ENCODE measurements at places on chromosomes 3 and 15.

- peak; percentile 70 for DNase-seq
Measured at GRCh38 chr3:104066658-104067057, 1300.1 kb upstream of the ALCAM start.

DNA sequence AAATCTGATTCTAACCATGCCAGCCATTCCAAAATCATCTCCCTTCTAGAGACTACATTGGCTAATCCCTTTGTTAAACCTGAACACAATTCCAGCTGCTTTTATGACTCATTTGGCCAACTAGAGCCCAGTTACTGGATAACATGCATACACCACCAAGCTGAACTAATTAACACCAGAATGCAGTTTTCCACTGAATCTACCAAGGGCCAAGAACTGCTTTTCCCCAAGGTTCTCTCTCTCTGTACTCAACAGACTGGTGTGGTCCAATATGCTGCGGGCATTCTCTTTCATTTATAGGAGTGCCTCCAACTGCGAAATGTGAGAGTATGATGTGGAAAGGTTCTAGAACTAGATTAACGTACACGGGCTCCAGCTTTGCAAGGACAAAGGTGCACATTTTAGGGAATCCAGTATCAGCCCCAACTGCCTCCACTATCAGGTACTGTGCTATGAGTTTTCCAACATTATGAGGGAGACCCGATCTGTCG is 1.5 kb downstream of the CHSY1 start:
- DNase-seq, result peak; percentile 87

- DNase-seq, result peak; percentile 60
Measured at GRCh38 chr3:171982828-171983227, 56.5 kb upstream of the FNDC3B start.

DNA sequence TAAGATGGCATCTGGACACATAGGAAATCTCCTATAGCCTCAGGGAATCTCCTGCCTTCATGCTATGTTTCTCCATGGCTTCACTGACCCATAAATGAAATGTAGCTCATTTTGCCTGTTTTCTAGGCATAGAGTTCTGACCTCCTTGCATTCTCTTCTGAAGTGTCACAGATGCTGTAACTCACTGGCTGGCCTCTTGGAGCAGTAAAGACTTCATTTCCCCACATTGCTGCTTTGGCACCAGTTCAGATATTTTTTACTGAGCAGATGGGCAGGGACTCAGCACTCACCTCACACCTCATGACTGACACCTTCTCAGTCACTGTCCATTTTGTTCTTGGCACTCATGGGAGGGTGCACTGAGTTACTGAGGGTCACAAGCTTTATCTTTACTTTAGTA is 286.7 kb upstream of the TGFBR2 start:
- peak; percentile 65 for DNase-seq

GRCh38 chr3:128276577-128277183 is 123.4 kb downstream of the EEFSEC start:
- no peak for DNase-seq

DNA sequence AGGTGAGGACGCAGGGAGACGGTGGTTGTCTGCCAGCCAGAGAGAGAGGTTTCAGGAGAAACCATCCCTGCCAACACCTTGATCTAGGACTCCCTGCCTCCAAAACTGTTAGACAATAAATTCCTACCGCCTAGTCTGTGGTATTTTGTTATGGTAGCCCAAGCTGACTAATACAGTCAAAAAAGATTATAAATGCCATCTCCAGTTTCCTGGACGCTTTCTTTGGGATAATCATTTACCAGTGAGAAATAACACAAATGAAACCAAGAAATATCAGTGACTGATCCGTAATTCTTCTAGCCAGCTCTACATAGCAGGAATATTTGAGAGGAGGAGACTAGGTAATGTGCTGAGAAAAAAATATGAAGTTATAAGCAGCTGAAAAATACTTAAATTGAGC is 707.8 kb upstream of the LMCD1 start:
- DNase-seq, result no peak

DNA sequence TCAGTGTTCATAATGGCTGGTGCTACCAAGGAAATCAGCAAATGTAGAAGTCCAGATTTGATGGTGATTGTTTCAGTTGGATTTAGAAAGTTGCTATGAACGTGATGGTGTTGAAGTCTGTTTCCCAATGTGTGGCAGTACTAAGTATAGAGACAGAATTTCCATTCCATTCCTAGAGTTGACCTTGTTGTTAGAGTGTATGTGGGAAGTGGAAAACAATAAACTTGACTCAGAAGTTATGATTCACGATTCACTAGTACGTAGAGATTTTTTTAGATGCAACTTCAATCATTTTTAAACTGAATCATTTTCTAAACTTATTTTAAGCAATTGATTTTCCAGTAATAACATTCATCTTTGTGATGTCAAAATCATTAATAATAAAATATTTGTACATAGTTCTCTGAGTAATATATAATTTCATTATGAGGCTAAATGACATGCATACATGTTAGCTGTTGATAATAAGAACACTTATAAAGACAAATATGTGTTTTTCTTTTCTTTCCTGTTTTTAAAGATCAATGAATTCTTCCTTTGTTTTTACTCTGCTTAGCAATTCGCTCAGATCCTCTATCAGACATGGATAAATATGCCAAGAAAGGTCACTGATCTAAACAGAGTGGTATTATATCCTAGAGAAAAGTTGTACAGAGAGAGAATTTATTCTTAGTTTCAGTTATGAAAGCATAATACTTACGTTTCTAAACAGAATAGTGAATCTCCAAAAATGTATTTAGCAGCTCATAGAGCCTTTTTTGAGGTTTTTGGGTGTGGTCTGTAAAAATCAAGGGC is 108.8 kb upstream of the GPR149 start:
- DNase-seq, result no peak

Data from fibroblast of skin of abdomen (primary cell).